ENCODE measurements at places on chromosomes 13 and 19. TPM values are rescaled to one million over a fixed set of nuclear protein-coding genes. Genes with fewer than 3 reads are reported as not detected.

Gene ADM5
- total RNA-seq = 1.9 TPM

Gene FFAR3
- not detected for total RNA-seq

Gene C19orf38
- 0.63 TPM for total RNA-seq

Gene TMPRSS9
- 0.63 TPM for total RNA-seq

Gene MBD3L3
- total RNA-seq = not detected

Gene CD209
- total RNA-seq = not detected

Gene NUCB1
- total RNA-seq = 46.6 TPM

Gene TTC9B
- total RNA-seq = 41.6 TPM

Gene MTMR6
- 36.3 TPM for total RNA-seq

Gene SERP2
- 28.8 TPM for total RNA-seq

Gene RFX1
- total RNA-seq = 4.4 TPM

Gene INSL3
- total RNA-seq = not detected

Gene KLK15
- not detected for total RNA-seq

Gene OLFM4
- total RNA-seq = 0.31 TPM

Gene ZNF584
- total RNA-seq = 27.9 TPM

Gene KLK7
- total RNA-seq = not detected

Gene DNAJB1
- 28.8 TPM for total RNA-seq

Gene CCDC70
- total RNA-seq = not detected

Gene ELSPBP1
- not detected for total RNA-seq

Gene GRK1
- total RNA-seq = 1.3 TPM

Gene NFIC
- 10.0 TPM for total RNA-seq

Gene METTL21C
- total RNA-seq = not detected

Gene ZNF738
- 51.3 TPM for total RNA-seq

Gene CFAP97D2
- total RNA-seq = not detected

Gene DENND1C
- total RNA-seq = not detected

Gene ATP8B3
- under 0.01 TPM for total RNA-seq

Gene ZNF729
- total RNA-seq = not detected

Gene PRRG2
- total RNA-seq = 0.94 TPM

Gene CRLF1
- total RNA-seq = 2.8 TPM

Gene SIAH3
- total RNA-seq = 11.9 TPM

Gene PTGIR
- total RNA-seq = not detected

Gene CEACAM18
- total RNA-seq = not detected
